Daoy (cell line): ENCODE measurements at places on chromosomes 11 and 22.
A peak's percentile ranks its signal among the peaks of the same experiment; 100 is the strongest.

GRCh38 chr11:116890193-116890592, 52.8 kb upstream of the APOA1 start:
- no peak for DNase-seq

DNA sequence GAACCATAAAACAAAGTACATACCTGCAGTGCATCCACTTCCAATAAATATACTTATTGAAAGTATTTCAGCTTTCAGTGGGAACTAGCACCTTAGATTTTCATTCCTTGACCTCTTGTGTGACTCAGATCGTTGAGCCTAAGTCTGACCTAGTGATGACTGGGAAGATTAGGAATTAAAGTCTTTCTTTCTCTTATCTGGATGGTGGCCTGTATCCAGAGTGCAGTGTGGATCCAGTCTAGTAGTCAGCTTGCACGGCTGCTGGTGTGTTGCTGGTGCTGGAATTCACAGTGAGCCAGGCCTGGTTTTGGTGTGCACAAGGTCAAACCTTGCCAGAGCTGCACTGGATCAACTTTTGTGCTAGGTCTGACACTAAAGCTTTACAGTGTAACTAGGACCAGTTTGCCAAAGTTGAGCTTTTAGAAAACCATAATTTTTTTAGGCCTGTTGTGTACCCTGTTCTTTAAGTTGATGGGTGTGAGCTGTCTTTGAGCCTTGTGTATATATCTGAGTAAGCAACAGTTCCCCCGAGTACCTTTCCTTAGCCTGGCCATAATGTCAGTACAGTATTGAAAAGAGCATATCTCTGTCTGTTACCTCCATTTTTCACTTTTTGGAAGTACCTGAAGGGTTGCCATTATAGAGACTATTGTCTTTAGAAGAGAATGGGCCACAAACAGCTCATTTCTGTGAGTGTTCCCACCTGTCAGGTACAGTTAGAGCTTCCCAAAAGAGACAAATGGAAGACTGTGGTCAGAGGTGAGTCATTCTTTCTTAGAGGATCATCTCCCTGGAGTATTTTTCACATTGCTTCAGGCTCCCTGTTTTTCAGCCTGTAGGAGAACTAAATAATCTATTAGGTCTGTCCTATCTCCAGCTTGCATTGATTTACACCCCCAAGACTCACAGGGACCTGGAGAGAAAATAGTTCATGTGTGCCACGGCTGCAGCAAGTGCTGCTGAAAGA, 89.8 kb downstream of the ALX4 start:
- no peak for DNase-seq

- DNase-seq = no peak
Measured at GRCh38 chr22:24503843-24504338, 8.8 kb downstream of the UPB1 start.

- DNase-seq = no peak
Measured at GRCh38 chr11:36390963-36391471, 94.9 kb downstream of the PRR5L start.

- no peak for DNase-seq
Measured at GRCh38 chr11:104338186-104338585, 174.2 kb upstream of the PDGFD start.

DNA sequence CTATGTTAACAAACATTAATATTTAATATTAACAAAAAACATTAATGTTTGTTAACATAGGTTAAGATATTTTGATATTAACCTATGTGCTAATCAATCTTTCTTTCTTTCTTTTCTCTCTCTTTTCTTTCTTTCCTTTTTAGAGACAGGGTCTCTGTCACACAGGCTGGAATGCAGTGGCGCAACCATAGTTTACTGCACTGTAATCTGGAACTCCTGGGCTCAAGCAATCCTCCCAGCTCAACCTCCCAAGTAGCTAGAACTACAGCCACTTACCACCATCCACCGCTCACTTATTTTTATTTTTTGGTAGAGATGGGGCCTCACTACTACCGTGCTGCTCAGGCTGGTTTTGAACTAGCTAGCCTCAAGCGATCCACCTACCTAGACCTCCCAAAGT, 13.2 kb downstream of the SIK3 start:
- no peak for DNase-seq

DNA sequence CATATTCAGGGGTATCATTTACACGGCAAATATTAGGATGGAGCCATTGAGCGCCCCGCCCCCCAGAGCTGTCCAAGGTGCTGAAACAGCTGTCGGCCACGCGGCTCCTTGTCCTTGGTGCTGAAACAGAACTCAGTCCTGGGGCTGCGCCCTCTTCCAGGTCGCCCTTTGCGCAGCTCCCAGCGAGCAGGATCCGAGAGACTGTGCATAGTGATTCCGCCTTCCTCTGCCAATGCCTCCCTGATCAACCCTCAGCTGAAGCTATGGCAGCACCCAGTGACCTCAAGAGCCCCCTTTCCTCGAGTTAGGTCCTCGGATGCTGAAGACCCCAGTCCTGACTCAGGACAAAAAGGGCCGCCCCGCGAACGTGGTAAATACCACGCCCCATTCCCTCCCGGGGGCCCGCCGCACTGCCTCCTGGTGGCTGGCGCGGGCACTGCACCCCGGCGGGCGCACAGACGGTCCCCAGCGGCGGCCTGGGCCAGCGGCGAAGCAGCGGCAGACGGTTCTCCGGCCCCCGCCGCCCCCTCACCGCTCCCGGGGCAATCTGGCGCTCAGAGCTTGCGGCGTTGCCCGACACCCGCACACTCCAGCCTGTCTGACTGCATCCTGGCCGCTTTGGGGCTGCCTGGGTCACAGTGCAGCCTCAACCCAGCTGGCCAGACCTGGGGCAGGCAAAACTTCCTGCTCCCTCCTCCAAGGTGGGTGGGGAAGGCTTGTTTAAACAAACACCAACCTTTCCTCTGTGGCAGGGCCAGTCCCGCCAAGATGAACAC, 13.4 kb downstream of the SYT7 start:
- peak; percentile 84 for DNase-seq

DNA sequence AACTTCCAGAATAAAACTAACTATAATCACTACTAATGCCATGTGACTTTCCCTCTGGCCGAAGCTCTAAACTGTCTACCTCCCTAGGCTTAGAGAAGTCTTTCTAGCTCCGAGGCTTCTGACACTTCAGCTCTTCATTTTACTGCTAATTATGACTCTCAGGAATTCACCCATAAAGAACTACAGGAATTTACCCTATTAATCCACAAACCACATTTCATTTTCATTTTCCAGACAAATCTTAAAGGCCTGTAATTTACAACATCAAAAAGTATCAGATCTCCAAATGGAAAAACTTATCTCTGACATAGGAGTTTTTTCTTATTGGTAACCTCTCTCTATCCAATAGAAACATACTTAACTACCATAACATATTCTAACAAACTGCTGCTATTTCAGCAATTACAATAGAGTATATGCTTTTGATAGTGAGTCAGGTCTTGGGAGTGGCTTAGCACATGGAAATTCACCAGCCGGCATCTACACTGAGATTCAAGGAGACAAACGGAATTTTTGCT, 33.4 kb downstream of the MRTFA start:
- DNase-seq = peak; percentile 63

DNA sequence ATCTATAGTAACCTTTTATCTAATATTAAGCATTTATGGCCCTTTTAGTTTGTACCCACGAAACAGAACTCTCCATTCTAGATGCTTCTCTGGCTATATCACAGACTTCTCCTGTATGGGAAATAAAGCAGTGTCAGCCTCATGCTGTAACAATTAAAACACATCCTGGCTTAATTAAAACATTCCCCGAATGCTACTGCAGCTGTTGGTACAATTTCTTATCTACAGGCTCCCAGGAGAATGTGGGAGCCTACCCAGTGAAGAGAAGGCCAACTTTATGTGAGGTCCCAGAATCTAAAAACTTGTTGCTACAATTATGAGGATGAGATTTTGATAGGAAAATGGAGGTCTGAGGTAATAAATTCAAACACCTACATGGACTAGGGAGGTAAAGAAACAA, 83.8 kb downstream of the MPPED2 start:
- DNase-seq = no peak

DNA sequence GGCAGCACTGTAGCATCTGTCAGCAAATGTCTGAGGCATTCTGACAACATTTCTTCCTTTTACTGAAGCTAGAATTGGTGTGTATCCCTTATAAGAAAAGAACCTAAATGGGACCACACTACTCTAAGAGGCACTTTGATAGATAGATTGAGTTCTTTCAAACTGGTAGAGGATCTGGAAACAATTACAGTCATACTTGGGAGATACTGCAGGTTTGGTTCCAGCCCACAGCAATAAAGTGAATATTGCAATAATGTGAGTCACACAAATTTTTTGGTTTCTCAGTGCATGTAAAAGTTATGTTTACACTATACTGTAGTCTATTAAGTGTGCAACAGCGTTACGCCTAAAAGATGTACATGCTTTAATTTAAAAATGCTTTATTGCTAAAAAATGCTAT, 96.9 kb downstream of the SBF2 start:
- DNase-seq = no peak

DNA sequence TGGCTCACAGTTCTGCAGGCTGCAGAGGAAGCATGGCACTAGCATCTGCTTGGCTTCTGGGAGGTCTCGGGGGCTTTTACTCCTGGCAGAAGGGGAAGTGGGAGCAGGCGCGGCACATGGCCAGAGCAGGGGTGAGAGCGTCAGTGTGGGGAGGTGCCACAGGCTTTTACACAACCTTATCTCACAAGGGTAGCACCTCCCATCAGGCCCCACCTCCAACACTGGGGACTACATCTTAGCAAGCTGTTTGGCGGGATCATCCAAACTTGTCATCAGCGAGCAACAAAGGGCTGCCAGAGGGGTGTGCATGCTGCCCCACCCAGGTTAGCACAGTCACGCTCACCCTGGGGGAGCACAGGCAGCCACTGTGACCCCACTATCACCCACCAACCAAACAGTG, 18.9 kb upstream of the YPEL1 start:
- no peak for DNase-seq

- DNase-seq = no peak
Measured at GRCh38 chr22:47036352-47036751, 273.9 kb downstream of the TBC1D22A start.

- DNase-seq = no peak
Measured at GRCh38 chr22:38211556-38211955, 9.8 kb downstream of the MAFF start.

DNA sequence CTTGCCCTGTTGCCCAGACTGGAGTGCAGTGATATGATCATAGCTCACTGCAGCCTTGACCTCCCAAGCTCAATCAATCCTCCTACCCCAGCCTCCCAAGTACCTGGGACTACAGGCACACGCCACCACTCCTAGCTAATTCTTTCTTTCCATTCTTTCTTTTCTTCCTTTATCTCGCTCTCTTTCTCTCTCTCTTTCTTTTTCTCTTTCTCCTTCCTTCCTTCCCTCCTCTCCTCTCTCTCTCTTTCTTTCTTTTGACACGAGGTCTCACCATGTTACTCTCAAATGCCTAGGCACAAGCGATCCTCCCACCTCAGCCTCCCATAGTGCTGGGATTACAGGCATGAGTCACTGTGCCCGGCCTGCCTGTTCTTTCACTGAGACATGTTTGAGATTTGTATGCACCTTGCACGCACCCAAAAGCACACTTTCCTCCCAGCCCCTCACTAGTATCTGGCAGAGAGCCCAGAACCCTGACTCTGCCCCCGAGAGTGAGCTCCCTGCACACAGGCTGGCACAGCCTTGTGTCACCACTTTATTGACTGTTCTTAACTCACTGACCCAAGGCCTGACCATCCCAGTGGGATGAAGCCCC, 56.8 kb downstream of the CD6 start:
- peak; percentile 46 for DNase-seq

DNA sequence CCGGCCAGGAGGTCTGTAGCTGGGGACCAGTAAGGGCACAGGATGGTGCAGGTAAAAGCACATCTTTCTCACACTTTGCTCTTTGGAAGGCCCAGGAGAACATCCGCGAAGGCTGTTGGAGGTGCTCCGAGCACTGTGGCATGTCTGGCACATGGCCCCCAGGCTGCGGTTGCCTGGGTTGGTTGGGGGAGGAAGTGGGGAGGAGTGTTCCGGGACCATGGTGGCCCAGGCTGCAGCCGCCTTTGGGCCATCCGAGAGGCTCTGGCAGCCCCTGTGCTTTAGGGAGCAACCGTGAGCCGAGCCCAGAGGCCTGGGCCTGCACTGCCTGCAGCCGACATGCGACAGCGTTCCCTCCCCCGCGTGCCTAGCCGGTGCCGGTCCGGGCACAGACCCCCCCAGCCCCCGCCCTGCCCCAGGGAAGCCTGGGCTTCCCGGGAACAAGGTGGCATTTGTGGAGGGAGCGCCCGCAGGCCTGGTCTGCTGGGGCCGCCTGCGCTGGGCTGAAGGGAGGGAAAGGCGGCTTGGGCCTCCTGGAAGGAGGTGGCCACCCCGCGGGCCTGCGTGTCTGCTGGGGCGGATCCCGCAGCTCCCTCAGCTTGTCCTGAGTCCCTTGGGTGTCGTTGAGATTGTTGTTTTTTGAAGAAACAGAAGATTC, 57.9 kb downstream of the GRAMD4 start:
- DNase-seq = no peak

DNA sequence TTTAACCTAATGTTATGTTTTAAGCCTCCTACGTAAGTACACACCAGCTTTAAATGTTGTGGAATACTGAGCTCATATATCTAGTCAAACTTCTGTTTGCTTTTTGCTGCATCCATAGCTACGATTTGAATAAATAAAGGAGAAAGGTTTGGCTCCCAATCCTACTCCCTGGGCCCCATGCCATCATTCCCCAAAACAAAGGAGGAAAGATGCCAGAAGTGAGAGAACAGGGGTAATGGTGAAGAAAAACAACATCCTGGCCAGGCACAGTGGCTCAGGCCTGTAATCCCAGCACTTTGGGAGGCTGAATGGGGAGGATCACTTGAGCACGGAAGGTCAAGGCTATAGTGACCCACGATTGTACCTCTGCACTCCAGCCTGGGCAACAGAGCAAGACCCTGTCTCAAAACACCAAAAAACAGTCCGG, 26.5 kb downstream of the SCGB1A1 start:
- no peak for DNase-seq

GRCh38 chr11:64778223-64778472, 194 bp downstream of the SF1 start:
- no peak for DNase-seq

- no peak for DNase-seq
Measured at GRCh38 chr11:31722754-31723153, 88.4 kb downstream of the PAX6 start.

- no peak for DNase-seq
Measured at GRCh38 chr11:60706931-60707330, 7.5 kb downstream of the MS4A8 start.

GRCh38 chr11:22461626-22462025, 123.4 kb downstream of the SLC17A6 start:
- peak; percentile 4 for DNase-seq

GRCh38 chr11:93498161-93498560, 45.0 kb downstream of the SMCO4 start:
- no peak for DNase-seq

- no peak for DNase-seq
Measured at GRCh38 chr11:92050305-92050704, 174.3 kb upstream of the FAT3 start.

DNA sequence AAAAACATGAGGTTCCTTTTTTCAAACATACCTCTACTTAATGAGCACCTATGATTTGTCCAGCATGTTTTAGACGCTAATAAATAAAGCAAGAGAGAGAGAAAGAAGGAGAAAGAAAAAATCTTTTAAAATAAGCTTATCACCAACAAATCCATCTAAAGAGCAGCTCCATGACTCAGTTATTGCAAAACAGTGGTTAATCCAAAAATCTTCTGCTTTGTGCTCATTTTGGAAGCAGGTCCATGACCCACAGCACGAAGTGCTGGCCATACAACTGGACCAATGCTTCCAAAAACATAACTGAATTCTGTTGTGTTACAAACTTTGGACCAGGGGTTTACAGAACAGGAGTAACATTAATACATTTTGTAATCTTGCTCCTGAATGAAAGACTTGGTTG, 696.6 kb downstream of the KCNA4 start:
- no peak for DNase-seq

GRCh38 chr22:23385678-23386631, 194.1 kb downstream of the IGLL1 start:
- DNase-seq = peak; percentile 80
